ENCODE measurements at places on chromosomes 2 and 18.

DNA sequence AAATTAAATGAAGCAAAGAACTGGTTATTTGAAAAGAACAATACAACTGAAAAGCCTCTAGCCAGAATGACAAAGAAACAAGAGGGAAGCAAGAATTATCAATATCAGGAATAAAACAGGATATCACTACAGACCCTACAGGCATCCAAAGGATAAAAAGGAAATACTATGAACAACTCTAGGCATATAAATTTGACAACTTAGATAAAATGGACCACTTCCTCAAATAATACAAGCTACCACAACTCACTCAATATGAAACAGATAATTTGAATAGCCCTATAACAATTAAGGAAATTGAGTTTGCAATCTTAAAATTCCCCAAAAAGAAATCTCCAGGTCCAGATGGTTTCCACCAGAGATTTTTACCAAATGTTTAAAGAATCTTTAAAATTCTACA lies 19.8 kb downstream of the RPRD1A start:
- no peak for DNase-seq

- no peak for DNase-seq
Observed at GRCh38 chr2:238706673-238707072, 141.2 kb upstream of the TWIST2 start.

DNA sequence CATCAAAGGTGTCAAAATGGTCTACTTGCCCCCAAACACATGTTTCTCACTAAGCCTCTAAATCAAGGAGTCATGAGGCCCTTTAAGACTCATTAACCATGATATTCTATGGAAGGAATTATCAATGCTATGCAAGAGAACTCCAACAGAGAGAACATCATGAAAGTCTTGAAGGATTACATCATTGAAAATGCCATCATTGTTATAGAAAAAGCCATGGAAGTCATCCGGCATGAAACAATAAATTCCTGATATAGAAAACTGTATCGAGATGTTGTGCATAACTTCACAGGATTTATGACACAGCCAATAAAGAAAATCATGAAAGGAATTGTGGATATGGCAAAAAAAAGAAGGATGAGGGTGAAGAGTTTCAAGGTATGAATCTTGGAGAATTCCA lies 1363.6 kb upstream of the CDH2 start:
- DNase-seq, result no peak

DNA sequence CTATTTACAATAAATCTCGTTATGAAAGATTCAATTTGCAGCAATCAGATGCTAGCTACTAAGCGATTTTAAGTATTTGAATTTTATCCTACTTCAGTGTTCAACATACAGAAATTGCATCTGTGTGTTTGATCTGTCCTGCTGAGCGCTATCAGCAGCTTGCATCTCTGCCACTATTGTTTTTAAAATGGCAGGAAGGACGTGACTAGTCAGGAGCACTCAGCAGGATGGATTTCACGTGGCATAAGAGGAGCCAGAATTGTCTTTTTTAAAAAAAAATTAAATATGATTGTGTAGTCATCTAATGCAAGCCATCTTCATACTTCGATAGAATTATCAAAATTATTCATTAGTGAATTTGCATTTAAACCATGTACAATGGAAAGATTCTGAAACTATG lies 2.8 kb upstream of the KLHL14 start:
- DNase-seq, result no peak

DNA sequence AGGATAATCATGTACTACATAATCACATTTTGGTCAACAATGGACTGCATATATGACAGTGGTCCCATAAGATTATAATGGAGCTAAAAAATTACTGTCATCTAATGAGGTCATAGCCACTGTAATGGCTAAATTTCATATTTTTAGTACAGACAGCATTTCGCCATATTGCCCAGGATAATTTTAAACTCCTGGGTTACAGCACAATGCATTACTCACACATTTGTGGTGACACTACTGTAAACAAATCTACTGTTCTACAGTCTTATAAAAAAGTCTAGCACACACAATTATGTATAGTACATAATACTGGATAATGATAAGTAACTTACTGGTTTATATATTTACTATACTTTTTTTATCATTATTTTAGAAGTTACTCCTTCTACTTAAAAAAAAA lies 12.8 kb downstream of the EIF2AK2 start:
- DNase-seq, result no peak

Data from hematopoietic multipotent progenitor cell treated with erythropoietin and hydrocortisone succinate and interleukin-3 and kit ligand, for 15 days (in vitro differentiated cells).